ENCODE measurements at places on chromosomes 7 and 10. TPM values are rescaled to one million over a fixed set of nuclear protein-coding genes. Genes with fewer than 3 reads are reported as not detected.

DNA sequence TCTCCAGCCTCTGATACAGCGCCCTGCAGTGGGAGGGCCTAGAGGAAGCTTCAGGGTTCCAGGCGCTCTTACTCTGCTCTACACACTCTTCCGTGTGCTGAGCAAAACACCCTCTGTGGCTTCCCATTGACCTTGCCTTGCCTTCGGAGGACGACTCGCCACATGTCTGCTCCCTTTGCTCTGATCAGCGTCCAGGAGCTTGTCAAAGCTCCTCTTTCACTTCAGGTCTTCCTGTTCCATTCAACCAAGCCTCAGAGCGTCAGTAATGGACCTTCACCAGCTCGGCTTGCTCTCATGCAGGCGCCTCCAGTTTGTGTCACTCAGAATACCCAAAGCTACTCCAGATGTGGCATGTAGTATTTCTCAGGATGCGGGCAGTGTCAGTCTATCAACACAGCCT, 173.9 kb downstream of the ARID5B start:
- no peak for DNase-seq

GRCh38 chr7:21656796-21657195, 114.0 kb downstream of the DNAH11 start:
- DNase-seq: no peak

DNA sequence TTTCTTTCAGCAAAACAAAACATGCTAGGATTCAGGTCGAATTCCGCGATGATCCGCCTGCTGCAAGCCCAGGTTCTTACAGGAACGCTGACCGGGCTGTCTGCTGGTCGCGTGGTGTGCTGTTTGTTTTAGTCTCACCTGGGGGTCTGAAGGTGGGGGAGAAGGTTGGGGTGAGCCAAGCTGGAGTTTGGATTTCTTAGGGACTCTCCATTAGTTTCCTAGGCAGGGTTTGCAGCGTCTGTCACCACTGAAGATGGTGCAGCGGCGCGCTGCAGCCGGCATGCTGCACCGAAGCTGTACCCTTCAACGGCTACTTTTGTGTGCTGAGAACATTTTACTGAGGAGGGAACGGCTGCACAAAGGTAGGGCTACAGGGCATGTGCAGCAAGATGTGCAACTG, 48.7 kb downstream of the GCC1 start:
- no peak for DNase-seq

DNA sequence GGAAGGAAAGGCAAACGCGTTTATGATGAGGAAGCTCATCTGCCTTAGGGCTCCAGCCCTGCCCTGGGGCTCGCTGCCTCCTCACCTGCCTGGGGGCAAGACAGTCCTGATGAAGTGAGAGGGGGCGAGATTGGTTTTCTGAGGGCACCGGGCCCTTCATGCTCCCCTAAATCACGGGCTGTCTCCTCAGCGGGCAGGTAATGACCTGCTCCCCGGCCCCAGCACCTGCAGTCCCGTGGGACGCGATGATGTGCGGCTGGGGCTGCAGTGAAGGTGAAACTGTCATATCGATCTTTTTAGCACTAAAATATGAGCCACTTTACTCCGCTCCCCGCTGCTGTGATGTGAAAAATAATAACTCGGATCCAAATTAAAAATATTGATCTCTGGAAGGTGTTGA, 120.2 kb downstream of the INPP5A start:
- DNase-seq: no peak

DNA sequence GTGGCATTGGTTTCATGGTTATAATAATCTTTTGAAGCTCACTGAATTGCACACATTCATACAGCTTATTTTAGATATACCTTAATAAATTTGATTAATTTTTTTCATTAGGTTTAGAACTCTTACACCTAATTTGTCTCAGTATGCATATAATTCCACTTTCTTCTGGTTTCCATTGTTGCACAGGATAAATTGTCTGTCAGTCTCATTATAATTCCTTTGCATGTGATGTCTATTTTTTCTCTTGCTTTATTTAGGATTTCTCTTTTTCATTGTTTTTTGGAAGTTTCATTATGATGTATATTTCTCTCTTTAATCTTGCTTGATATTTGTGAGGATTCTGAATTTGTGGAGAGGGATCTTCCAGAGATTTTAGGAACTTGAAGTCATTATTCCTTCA, 84.7 kb downstream of the ARL5B start:
- no peak for DNase-seq

DNA sequence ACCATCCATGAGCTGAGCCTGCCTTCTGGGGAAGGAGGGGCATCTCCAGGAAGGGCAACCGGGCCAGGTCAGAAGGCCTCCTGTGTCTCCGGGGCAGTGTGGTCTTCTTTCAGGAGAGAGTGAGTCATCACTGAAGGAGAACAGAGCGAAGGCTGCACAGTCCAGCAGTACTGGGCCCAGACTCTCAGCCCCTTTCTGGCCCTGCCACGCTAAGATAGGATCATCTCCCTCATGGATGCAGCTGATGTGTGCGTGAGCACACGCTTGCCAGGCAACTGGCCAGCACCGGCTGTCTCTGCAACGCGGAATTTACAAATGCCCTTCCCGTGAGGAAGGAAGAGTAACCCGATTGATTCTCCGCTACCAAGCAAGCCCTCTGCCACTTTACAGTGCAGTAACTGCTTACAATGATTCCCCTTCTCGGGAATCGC, 328.2 kb downstream of the TNS3 start:
- DNase-seq: no peak

DNA sequence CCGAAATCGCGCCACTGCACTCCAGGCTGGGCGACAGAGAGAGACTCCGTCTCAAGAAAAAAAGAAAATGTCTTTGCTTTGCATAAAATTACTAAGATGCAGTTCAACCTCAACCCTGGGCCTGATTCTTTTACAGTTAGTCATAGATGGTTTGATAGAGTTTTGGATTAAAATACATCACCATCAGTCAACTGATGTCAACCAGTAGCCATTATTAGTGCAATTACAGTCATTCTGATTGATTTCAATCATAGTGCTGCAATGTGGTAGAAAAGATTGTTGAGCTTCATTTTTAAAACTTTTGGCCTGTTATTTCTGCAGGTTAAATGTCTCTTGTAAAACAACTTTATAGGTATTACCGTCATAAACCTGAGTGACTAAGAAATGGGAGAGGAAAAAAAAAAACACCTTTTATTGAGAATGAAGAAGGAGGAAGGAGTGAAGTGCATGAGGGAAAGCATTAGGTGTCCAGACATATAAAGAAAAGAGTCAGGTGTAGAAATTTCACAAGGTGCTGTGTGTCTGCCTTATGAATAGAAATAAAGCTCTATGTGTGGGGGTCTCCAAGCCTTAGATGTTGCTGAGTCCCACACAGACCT, 150.6 kb downstream of the TRIL start:
- DNase-seq: no peak

- DNase-seq: no peak
These were observed 7.3 kb upstream of the CLCN1 start for GRCh38 chr7:143308632-143309031.

DNA sequence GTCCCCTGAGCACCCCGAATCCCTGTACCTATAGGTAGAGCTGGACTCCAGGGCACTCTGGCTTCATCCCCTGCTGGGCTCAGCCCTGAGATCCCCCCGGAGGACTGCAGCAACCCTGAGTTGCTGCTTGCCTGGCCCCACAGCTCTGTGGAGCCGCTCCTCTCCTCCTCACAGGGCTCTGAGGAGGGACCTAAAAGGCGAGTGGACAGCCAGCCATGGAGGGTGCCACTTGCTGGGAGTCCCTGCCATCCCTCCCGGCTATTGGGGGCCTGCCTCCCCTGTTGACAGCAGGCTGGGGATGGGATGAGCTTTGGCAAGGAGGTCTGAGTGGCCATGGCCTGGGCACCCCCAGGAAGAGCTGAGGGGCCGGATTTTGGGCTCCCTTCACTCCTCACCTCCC, 28.0 kb upstream of the RASGEF1A start:
- no peak for DNase-seq

- no peak for DNase-seq
These were observed 107.6 kb downstream of the DIP2C start for GRCh38 chr10:581776-582330.

DNA sequence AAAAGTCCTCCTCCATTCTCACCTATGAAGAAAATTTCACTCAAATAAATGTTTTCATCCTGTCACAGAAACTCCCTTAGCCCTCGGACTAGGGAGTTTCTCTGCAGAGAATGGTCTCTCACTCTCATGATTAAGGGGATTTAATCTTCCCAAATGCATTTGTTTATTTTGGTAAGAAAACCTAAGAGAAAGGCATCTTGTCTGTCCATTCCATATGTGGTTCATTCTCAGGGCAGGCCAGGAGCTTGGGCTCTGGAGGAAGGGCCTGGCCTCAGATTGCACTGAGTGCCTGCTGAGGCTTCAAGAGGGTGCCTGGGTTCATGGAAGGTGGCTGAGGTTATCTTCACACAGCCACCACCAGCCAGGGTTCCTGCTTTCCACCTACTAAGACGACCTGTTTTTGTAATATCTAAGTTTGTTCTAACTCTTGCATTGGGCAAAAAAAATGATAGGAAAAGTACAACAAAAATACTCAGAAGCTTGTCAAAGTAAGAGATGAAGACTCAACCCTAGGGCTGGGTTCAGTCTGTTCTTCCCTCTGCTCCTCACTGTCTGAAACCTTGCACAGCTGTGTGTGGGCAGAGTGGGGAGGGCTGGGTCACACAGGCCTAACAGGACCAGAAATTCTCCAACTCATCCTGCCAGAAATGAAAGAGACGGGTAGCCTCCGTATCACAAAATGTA, 186.7 kb downstream of the CXCL12 start:
- DNase-seq: no peak

The ZNF804B gene
- not detected for polyA plus RNA-seq

The TFEC gene
- polyA plus RNA-seq: not detected

The SLC16A9 gene
- 9.8 TPM for polyA plus RNA-seq

The BEND7 gene
- 1.4 TPM for polyA plus RNA-seq

The UNCX gene
- not detected for polyA plus RNA-seq

The IKZF5 gene
- polyA plus RNA-seq: 2.5 TPM

The OR6B1 gene
- polyA plus RNA-seq: not detected

The ADO gene
- polyA plus RNA-seq: 8.2 TPM
